Activated CD4-positive, alpha-beta T cell treated with anti-CD3 and anti-CD28 coated beads, Interleukin-2, amount 50 U/mL, for 48 hours (primary cell): ENCODE measurements at places on chromosomes 12 and 14.

- DNase-seq: peak; percentile 60
Observed at GRCh38 chr12:46217541-46218321, 51.1 kb downstream of the SLC38A1 start.

DNA sequence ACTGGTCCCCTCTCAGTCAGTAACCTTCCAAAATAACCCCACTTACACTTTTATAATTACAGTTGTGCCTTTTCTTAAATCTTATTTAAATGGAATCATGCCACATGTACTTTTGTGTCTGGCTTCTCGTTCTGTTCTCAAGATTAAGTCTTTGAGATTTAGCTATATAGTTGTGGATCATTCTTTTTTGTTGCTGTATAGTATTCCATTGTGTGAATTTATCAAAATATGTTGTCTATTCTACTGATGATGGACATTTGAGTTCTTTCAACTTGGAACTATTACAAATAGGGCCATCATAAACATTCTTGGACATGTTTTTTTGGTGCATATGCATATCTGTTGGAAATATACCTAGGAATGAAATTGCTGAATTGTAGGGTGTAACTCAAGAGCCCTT is 9.0 kb downstream of the OAS3 start:
- DNase-seq: no peak

DNA sequence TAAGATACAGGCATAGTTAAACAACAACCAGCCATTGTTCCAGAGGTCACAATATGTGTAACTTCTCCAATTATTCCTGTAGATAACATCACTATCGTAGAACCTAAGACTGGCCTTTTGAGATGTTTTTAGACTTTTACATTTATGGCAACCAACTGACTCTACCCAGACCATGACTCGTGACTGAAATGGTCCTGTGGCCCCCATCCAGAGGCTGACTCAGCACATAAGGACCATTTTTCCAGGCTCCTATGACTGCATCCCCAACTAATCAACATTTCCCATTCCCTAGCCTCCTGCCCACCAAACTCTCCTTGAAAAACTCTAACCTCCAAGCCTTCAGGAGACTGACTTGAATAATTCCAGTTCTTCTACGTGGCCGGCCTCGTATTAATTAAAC is 52.6 kb upstream of the NID2 start:
- DNase-seq: no peak

DNA sequence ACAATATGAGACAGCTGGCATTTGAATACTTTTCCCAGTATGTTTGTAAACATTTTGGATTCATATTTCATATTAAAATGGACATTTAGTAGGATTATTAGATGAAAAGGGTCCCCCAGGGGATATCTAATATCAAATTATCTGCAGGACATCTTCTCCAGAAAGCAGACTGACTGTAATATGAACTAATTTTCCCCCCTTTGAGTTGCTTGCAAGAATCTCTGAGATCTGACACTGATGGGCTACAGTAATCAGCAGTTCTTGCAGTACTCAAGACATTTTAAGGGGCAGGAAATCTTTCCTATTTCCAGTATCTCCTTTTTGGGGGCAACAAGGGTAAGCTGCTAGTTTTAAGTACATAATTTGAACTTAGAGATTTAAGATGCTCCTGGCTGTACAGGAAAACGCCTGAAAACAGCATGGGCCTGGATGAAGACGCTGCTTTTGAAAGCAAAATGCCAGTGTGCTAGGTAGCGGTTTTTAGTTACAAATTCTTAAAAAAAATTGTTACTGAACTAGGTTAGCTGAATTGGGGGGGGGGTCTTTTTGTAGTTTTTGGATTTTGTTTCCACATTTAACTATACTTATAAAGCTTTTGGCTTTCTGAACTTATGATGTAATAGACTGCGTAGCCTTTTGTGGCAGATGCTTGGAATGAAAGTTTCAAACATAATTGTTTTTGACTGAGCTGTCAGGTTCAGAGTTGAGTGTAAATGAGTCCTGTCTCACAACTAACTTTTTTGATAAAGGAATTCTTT is 2.2 kb downstream of the FRMD6 start:
- no peak for DNase-seq

GRCh38 chr14:69328317-69328716 is 68.4 kb downstream of the GALNT16 start:
- DNase-seq: no peak

DNA sequence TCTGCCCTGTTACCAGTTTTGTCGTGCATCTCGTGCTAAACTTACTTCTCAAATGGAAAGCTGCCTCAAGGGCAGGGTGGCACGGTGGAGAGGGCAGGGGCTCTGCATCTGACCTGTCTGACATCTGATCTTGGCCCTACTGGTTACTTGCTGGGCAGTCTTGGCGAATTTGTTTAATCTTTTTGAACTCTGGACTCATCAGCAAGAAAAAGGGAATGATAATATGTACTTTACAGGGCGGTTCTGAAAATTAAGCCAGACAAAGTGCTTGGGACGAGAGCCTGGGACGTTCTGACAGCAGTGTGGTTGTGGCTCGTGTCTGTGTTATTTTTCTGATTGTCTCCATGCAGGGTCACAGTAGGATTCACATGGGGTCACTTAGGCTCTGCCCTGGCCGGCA is 659.3 kb downstream of the VRK1 start:
- DNase-seq: no peak

DNA sequence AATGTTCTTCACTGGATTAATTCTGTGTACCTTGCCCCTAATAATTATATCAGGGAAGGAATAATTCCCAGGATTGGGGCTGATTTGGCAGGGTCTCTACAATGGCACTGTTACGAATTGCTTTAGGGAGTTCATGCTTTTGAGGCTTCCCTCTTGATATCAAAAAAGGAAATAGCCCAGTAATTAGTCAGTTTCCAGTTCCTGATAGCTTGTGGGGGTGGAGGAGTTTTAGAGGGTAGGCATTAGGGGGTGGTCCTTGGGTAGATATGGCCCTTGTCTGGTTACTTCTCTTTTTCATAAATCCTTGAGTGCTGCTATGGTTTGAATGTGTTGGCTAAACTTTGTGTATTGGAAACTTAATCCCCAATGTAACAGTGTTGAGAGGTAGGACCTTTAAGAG is 6.1 kb upstream of the SRSF5 start:
- no peak for DNase-seq

DNA sequence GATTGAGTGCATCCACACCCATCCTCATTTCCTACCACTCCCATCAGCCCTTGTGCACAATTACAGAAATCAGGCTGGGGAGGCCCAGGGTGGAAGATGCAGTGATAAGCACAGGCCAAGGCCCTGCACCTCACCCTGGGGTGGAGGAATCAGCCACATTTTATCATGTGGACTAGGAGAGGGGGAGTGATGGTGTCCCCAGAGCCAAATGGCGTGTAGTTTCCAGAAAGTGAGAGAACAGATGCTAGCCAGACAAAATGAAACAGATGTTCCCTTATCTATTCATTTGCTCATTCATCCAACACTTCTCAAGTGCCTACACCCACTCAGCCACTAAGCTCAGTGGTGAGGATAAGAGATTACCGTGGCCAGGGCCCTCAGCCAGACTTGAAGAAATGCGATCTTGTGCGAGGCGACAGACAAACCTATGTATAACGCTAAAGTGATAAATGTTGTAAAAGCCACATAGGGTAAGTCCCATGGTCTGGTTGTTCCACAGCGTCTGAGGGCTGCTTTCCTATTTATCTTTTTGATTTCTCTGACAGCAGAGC is 93.6 kb downstream of the STAB2 start:
- no peak for DNase-seq

- DNase-seq: no peak
Observed at GRCh38 chr12:53862206-53862605, 76.4 kb upstream of the HOXC13 start.

DNA sequence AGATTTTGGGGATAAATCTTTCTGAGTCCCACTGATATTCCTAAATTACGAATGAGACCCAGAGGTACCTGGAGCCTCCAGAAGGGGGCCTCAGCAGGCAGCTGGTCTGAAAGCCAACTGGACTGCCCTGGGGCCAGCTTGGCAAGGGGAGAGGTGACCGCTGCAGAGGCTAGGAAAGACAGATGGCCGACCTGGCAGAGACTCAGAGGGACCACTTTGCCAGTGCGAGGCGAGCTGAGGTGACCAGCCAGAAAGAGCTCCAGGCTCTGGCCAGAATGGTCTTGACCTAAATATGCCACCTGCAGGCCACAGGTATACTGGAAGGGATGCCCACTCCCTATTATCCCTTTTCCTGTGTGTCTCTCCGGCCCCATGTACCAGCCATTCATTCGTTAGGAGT is 256.8 kb upstream of the GARIN6 start:
- no peak for DNase-seq

DNA sequence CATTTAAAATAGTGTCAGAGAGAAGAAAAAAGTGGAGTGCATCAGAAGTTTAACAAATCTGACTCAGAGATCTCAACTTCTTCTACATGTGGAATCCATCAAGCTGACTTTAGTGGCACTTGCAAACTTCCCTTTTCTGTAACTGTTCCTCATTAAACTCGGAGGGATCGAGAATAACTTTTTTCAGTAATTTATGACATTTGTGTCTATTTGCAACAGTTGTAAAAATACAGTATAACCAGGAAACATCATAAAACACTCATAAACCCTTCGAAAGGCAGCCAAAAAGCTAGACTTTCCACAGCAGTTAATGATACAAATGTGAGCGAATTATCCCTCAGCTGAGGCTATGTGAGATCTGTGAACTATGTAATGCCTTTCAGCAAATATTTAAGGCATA is 1936.8 kb upstream of the SEL1L start:
- DNase-seq: no peak

- DNase-seq: no peak
Observed at GRCh38 chr14:91778217-91778616, 46.3 kb upstream of the CATSPERB start.

DNA sequence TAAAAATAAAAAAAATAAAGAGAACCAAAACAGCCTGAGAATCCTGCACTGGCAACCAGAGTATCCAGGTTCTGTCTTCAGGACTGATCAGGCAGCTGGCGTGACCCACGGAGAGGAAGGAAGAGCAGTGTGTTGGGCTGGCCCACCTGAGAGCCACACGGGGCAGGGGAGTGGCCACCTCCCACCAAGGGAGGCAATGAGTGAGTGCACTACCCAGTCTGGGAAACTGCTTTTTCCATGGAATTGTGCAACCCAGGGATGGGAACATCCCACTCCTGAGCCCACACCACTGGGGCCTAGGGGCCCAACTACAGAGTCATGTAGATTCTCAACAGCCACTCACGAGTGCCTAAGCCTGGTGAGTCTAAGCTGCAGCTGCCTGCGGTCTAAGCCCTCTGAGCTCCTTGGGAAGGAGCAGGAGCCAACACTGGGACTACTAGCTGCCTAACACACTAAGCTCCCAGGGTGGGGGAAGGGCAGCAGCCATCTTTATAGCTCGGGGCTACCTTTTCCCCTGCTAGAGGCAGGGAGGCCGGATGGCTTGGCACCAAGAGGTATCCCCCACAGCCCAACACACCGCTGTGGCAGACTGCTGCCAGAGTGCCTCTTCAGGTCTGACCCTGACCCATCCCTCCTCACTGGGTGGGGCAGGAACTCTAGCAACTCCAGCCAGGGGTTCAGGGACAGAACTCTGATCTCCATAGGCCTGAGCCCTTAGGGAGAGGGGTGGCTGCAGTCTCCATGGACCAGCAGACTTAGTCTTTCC is 610.9 kb downstream of the RERGL start:
- no peak for DNase-seq

DNA sequence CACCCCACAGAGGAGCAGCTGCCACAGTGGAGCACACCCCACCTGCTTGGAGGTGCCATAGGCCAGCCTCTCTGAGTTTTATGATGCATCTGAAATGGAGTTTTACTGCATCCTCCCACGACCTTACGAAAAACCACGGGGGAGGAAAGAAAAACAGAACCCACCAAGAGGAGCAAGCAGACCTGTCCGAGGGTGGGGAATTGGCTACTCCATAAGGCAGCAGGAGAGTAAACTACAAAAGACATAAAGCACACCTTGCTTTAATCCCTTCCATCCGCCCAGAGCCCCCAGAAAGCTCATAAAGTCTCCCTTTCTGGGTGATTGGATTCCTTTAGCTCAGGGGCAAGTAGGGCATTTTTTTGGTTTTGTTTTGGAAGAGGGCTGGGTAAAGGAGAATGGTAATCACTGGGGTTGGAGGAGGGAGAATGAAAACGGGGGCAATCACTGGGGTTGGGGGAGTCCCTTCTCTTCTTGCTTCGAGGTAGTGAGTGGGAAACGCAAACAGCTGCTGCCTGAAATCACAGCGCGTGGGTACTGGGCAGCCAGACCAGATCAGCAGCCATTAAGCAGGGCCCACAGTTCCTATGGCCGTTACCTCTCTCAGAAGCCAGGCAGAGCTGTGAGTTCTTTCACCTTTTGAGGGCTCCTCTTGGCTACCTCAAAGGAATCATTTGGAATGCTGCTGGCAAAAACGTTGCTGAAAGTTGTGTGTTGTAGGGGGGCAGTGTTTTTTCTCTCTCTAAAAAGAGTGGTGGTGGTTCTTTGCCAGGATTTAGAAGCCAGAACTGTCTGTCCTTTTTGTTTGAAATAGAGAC is 433.6 kb downstream of the ZFP36L1 start:
- no peak for DNase-seq

DNA sequence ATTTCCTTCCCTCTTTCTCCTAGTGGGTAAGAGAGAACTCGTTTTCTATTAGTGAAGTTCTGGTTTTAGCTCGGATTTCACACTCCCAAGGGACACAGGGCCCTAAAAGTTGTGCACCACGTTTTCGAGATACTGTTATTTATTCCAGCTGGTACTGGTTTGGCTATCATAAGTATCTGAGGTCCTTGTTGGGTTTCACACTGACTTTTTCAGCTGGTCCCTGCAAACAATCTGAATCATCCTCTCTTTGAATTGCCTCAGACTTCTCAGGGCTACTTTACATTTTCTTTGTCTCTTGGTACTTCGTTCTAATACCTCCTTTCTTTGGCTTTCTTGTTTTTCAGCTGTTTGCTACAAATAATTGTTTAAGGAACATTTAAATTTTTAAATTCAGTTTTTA is 75.7 kb downstream of the SCN8A start:
- DNase-seq: no peak

GRCh38 chr12:24246934-24247333 is 297.5 kb upstream of the SOX5 start:
- DNase-seq: no peak

DNA sequence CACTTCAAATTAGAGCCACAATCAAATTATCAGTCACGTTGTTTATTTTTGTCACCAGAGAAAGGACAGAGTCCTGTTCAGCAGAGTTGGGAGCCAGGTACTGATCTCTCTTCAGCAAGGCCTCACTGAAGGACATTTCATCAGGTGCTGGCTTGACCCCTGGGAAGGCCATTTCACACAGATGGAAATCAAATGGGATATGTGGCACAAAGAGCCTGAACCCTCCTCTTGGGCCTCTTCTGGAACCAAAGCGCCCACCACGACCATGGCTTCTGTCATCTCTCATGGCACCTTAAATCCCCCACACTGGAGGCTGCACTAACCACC is 121.5 kb downstream of the PTCSC3 start:
- no peak for DNase-seq

- DNase-seq: no peak
Observed at GRCh38 chr14:54572316-54572715, 5.4 kb downstream of the SAMD4A start.

- no peak for DNase-seq
Observed at GRCh38 chr14:35161231-35161630, 38.9 kb downstream of the PRORP start.
